Astrocyte of the hippocampus (primary cell): ENCODE measurements at places on chromosomes 7 and 10.

- DNase-seq = peak; percentile 89
These were observed 15.6 kb downstream of the LYZL1 start for GRCh38 chr10:29304264-29304994.

GRCh38 chr10:14478604-14479003, 147.9 kb upstream of the FRMD4A start:
- peak; percentile 96 for DNase-seq

- DNase-seq = no peak
These were observed 92.6 kb upstream of the HECTD2 start for GRCh38 chr10:91317541-91317940.

GRCh38 chr10:10367264-10367663, 650.4 kb upstream of the CELF2 start:
- DNase-seq = no peak

DNA sequence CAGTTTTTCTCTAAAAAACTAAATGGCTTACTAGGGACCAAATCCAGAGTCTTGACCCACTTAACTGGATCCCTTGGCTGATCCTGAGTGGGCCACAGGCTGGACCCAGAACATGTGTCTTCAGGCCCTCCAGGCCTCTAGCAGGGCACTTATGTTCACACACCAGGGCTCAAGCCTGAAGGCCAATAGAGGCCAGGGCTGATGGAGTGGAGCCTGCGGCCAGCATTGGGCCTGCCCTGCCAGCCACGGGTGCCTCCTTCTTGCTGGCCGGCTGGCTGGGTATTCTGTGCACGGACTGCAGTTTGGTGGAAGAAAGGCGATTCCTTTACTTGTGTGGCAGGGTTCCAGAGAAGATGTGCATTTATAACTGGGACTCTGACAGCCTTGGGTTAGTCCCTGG, 103.0 kb upstream of the ZNF32 start:
- DNase-seq = no peak

- no peak for DNase-seq
These were observed 63.4 kb upstream of the DDC start for GRCh38 chr7:50628434-50629084.

DNA sequence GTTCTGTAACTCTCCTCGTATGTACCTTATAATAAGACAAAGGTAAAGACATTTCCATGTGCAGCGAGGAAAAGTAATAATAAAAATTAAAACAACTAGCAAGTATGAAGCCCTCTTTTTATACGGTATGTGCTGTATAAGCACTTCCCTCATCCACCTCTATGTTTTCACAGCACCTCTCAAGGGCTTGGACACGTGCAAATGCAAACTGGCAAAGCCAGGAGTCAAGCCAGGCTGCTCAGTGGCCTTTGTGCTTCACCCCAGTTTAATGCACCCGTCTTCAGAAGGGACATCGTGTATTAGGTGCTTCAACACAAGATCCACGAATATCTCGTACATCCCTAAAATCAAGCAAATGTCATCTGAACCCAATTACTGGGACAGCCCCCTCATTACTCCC, 1.3 kb upstream of the DGKI start:
- no peak for DNase-seq

- no peak for DNase-seq
These were observed 159.8 kb downstream of the CCDC7 start for GRCh38 chr10:32605787-32606186.

GRCh38 chr7:87129332-87129731, 22.9 kb upstream of the DMTF1 start:
- no peak for DNase-seq

GRCh38 chr10:13820119-13820963, 233.6 kb downstream of the PRPF18 start:
- no peak for DNase-seq

GRCh38 chr7:91295576-91295975, 31.3 kb downstream of the FZD1 start:
- DNase-seq = no peak

GRCh38 chr10:130577039-130577438, 440.8 kb downstream of the GLRX3 start:
- DNase-seq = no peak

DNA sequence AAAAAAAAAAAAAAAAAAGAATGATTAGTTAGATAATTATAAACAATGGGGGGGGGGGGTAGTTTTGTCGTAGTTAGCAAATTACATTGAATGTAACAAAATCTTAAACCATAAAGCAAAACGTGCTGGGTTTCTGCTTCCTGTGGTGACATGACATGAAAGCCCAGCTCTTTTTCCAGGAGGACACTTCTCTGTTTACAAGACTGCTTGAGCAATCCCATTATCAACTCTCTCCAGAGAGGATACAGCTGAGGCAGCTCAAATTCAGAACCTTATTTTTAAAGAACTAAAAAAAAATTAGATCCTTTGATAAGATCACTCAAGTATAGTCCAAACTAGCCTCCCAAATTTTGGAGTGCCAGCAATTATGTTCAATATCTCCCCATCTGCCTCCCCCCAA, 58.6 kb downstream of the ADRB1 start:
- DNase-seq = no peak

DNA sequence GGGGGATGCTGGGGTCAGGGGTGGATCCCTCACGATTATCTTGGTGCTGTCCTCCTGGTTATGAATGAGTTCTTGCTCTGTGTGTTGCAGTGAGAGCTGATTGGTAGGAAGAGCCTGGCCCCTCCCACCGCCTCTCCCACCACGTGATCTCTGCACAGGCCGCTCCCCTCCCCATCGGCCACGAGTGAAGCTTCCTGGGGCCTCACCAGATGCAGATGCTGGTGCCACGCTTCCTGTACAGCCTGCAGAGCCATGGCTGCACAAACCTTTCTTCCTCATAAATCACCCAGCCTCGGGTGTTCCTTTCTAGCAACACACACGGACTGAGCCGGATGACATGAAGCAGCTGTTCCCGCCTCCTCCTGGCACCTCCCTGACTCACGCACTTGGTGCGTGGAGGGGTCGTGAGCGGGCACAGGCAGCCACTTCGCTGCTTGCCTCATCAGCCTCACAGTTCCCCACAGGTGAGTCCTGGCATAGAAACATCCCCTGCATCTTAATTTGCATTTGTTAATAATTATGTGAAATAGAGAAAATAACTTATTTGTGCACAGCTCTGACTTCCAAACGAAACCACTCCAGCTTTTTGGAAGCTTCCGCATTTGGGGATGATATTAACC, 210.8 kb downstream of the ADARB2 start:
- no peak for DNase-seq

GRCh38 chr10:80542053-80542452, 4.4 kb downstream of the SH2D4B start:
- peak; percentile 41 for DNase-seq

DNA sequence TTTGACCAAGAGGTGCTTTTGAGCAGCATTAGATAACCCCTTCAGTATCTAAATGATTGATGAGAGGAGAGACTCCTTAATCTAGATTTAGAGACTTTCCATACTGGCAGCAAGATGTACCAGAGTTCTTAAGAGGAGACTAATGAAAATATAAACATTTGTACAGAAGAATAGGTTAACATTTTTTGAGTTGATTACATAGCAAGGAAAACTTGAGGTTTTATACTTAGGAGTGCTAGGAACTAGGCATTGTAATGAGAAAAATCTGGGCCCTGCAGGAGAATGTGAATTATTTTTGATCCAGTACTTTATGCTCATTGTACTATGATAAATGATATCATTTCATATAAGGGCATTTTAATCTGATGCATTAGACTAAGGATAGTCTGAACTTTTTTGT, 261.7 kb downstream of the EXOC4 start:
- DNase-seq = no peak

GRCh38 chr7:86926732-86927131, 132.7 kb downstream of the ELAPOR2 start:
- peak; percentile 63 for DNase-seq

- peak; percentile 68 for DNase-seq
These were observed 68.9 kb upstream of the NFE2L3 start for GRCh38 chr7:26083113-26083512.

DNA sequence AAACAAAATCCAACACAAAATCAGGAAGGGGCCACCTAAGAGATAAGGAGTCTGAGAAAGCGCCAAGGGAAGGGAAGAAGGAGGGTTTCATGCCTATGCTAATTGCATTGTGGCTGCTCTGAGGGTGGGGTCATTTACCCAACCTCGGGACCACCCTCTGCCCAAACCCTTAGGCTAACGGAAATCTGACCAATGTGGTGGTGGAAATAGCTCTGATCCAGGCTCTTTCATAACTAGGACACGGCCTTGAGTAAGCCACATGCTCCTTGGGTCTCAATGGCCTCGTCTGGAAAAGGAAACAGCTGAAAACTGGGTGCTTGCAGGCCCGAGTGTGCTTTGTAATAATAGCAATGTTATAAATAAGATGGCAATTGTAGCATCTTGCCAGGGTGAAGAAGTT, 14.9 kb upstream of the SRGN start:
- DNase-seq = no peak

DNA sequence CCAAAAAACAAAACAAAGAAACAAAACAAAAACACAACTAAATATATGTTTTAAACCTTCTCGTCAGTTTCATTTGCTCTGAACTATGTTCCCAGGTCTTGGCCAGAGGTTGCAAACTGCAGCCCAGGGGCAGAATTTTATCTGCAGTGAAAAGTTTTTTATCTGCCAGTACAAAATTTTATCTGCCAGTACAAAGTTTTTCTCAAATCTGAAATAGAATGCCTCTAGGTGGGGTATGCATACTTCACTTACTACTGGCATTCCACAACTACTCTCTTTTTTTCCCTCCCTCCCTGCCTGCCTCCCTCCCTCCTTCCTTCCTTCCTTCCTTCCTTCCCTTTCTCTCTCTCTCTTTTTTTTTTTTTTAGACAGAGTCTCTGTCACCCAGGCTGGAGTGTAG, 9.4 kb upstream of the CLDN3 start:
- DNase-seq = peak; percentile 16

DNA sequence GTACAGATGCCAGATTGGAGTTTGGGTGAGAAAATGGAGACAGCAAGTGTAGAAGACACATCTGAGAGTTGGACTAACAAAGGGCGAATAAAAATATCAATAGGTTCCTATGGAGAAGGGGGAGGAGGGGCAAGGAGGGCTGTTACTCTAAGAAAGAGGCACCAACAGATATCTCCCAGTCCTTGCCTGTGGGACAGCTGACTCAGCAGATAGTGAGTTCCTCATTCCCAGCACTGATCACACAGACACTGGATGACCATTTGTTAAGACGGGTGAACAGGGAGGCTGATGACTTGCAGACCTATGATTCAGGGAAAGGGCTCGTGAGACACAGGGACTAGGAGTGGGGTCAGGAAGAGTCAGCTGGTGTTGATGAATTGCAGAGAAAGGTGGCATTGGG, 5.7 kb upstream of the PRR15 start:
- no peak for DNase-seq

DNA sequence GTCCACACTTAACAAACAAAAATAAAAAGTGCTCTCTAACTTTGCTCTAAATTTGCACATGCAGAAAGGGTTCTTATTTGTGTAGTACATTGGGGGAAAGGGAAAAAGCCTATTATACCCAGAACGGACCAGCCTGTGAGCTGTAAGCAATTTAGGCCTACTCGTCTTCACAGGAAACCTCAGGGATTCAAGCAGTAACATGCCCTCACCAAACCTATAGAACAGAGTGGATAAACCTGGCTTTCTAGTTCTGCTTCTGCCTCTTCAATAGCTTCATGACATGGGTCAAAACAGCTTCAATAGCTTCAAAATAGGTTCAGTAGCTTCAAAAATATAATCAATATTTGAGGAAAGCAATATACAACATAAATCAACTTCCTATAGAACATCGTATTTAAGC, 163.7 kb downstream of the ARL4A start:
- no peak for DNase-seq

DNA sequence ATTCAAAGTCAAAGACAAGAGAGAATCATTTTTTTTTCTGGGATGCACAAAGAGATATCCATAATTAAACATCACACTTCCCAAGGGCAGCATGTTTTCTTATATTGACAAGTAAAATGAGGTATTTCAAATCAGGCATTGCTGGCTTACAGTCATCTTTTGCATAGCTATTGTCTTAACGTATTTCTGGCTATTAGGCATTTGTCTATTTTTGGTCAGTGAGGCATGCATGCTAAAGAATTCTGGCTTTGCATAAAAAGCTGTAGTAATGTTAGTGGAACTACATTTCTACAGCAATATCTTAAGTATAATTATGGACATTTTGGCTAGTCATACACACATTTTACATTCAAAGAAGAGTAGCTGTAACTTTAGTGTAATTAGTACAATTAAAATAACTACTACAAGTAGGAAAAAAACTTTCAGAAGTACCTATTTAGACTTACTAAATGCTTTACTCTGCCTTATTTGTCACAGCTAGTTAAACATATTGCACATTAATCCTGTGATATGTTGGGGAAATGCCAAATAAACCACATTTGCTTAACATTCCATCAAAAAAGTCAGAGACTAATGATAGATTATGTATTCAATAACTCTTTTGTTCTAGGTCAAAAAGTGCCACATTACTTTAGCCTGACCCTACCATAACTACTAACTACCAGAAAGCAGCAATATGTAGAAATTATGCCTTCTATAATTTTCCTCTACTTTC, 76.4 kb downstream of the RELN start:
- DNase-seq = no peak

DNA sequence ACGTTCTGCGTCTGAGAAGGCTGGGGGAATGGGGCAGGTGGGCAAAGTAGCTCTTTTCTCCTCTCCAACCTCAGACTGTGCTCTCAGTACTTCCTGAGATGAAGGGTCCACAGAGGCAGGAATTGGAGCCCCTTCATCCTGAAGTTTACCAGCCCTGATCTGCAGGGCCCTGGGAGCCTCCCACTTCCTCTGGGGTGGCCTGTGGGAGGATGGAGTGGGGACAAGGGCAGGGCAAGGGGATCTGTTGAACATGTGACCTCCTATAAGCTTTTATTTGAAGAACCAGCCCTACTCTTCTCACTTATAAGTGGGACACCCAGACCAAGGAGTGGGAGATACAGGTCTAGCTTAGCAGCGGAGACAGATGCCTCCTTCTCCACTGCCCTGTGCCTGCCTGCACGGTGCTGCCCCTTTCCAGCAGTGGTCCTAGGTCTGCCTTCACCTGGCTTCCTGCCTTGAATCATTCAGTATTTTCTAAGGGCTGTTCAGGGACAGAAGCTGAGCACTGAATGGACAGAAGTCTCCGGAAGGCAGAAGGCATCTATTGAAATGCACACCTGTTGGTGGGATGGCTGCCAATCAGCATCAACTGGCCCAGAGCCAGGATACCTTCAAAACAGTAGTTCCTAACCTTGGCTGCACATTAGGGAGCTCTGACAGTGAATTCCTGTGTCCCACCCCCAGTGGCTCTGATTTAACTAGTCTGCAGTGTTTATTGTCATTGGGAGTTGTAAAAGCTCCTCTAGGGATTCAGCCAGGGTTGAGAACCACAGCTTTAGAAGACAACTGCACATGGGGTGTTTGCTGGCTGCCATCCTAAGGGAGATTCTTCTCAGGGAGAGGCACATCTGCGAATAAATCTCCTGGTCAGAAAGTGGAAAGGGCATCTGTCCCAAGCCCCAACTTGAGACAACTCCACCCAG, 2.7 kb upstream of the ARHGAP22 start:
- DNase-seq = no peak

DNA sequence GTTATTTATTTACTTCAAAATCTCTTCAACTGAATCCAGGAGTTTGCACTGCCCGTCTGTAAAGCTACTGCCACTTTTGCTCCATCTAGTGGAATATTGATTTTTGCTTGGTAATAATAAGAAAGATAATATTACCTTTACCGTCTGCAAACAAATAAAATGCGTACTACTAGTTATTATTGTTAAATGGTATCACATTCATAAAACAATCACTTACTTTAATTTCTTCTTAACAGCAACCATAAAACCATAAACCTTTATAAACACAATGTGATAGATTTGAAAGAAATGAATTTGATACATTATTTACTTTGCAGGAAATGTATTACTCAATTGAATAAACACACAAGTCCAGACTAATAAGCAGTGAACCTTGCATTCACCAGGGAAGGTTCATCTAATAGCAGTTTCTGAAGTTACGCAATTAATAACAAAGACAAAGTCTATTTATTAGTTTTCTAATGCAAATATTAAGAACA, 6.4 kb downstream of the AGMO start:
- no peak for DNase-seq
